Right cardiac atrium (tissue), 5 donors: ENCODE measurements at places on chromosomes 4 and X. TPM values are rescaled to one million over a fixed set of nuclear protein-coding genes. Genes with fewer than 3 reads are reported as not detected.

GRCh38 chr4:188127214-188127874, 11.9 kb upstream of the TRIML1 start:
- no peak for DNase-seq

FRMD7 gene
- not detected for total RNA-seq

OPHN1 gene
- total RNA-seq = 4.8 TPM

TKTL2 gene
- total RNA-seq = not detected
